Activated T-cell treated with anti-CD3 and anti-CD28 coated beads for 48 hours (primary cell): ENCODE measurements at places on chromosomes 5 and 9.

DNA sequence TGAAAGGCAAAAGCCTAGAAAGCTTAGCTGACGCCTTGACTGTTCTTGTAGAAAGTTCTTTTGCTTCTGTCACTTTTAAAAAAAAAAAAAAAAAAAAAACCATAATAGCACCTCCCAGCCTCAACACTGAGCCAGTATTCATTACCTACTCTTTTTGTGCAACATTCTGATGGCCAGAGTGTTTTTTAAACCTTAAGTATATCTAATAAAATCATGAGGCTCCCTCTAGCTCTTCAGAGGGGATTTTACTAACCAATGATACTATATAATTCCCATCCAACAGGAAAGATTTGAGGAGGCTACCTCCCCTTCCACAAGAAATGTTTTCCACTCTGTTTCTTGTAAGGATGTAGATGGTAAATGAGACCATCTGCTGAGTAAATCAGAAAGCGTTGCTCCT lies 3.9 kb downstream of the BNC2 start:
- no peak for DNase-seq

DNA sequence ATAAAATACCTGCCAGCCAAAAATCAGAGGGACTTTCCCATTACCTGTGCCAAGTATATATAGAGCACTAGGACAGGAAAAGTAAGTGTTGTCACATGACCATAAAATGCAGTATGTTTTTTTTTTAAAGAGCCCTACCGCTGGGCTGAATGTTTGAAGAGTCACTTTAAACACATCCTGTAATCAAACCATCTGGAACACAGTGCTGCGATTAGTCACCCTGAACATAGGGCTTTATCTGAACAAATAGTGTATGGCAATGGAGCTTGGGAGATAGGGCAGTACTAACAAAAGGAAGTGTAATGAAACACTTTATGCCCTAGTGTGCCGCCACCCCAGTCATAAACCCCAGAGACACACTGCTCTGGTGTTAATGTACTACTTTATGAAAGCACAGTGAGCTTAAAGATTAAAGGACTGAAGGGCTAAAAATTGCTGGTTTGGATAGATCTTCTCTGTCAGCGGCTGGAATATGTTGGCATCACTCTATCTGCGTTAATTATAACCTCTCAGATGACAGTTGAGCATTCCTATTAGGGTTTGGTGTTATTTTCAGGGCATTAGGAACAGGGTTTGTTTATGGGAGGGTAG lies 90.4 kb downstream of the ZNF608 start:
- no peak for DNase-seq

DNA sequence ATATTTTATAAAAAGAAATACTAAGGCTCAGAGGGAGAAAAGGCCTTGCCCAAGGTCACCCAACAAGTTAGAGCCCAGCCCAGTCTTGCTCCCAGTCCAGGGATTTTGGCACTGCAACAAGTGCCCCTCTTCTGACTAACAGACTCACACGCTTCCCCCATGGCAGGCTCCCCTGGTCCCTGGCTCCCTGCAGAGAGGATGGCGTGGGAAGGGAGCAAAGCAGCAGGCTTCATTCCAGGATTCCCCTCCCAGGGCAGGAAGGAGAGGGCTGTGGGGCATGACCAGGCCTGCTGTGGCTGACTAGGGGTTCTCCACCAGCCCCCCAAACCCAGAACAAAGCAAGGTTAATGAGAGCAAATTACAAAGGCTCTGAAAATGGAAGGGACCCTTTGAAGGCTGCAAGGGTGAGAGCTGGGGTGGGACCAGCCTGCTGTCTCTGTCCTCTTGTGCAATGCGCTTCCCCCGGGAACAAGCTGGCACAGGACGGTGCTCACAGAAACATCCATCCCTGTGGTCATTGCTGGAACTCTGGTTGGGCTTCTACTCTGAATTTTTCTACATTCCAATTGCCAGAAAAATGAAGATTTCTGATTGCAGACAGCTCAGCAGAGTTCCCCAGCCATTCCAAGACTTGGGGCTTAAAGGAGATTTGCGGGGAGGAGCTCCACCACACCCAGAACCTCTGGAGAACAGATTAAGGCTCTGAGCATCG lies 37.1 kb upstream of the FAT2 start:
- DNase-seq, result no peak

- DNase-seq, result no peak
Measured at GRCh38 chr5:80820685-80821084, 139.5 kb upstream of the RASGRF2 start.

- no peak for DNase-seq
Measured at GRCh38 chr5:354581-355378, 33.3 kb downstream of the AHRR start.

GRCh38 chr5:77847129-77847460 lies 71.0 kb upstream of the TBCA start:
- no peak for DNase-seq

DNA sequence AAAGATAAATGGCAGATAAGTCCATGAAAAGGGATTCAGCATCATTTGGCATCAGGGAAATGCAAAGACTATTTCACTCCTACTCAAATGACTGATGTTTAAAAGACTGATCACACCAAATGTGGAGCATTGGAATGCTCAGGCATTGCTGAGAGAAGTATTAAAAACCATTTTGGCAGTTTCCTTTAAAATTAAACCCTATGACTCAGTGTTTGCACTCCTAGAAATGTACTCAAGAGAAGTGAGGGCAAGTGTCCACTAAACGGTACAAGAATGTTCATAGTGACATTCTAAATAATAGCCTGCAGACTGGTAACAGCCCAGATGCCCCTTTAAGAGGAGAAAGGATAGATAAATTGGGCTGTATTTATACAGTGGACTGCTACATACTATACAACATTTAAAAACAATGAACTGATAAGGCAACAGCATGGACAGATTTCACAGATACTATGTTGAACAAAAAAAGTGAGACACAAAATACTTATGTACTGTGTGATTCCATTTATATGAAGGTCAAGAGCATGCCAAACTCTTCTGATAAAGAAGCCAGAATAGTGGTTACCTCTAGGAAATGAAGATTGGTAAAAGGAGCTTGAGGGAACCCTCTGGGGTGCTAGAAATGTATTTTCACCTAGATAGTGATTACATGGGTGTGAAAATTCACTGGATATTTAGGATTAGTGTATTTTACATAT lies 24.6 kb downstream of the APC start:
- no peak for DNase-seq

DNA sequence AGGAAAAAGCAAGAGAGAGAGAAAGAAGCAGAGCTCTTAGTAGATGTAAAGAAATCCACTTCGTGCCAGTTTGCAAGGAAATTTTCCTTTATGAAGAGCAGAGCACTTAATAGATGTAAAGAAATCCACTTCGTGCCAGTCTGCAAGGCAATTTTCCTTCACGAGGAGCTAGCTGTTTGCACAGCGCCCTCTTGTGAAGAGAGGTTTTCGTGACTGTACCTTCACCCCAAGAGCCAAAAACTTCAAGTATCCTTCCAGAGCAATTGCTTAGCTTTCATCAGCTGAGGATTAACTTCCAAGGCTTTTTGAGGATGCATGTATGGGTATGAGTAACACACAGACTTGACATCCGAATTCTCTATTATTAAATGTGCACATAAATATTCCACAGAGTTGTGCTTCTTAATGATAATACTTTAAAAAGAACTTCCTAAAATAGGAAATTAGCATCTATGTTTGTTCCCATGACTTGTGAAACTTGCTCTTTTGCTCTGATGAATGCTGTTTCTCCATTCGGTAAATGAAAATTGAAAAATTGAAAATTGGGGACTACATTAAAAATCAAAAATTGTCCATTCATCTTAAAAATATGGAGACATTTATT lies 525.6 kb downstream of the PDE4D start:
- DNase-seq, result peak; percentile 12

DNA sequence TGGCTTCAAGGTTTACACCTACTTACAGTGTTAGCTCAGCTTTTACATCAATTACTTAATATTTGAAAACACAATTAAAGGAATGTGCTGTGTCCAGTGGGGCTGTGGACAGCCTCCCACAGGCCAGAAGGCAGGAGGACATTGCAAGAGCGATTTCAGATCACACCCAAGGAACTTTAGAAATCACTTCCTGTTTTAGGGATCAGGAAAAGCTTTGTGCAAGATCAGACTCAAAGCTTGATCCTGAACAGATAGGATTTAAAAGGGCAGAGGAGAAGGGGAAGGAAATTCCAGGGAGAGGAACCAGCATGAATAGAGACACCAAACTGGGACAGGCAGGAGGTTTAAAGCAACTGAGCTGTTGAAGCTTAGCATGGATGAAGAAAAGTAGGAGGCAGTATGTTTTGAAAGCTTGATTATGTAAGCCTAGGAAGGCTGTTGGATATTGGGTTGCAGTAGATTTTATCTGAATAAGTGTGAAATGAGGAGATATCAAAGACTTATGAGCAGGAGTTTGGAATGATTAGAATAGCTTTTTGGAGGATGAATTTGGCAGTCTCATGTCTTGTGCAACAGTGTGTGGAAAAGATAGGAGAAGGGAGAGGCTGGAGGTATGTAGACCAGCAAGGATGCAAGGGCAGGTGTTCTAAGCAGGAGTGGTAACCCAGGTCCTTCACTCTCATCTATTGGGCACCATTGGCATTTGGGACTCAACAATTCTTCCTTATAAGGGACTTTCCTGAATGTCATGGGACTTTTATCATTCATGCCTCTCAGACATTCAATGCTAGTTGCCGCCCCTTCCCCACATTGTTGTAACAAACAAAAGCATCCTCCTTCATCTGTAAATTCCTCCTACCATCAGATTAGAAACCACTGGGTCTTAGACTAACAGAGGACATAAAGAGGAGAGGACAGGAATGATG lies 123.5 kb downstream of the TARS1 start:
- no peak for DNase-seq

DNA sequence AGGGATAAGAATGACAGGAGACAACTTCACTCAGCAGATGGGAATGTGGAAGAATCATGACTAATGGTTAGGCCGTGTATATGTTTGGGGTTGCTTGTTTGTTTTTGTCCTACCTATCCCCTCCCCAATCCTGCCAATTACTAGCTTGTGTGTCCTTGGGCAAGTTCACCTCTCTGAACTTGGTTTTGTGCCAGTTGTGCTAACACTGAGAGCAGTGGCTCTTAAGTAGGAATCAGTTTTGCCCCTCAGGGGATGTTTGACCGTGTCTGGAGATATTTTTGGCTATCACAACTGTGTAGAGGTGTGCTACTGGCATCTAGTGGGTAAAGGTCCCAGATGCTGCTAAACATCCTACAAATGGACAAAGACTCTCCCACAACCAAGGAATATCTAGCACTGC lies 287.0 kb downstream of the DMRT2 start:
- no peak for DNase-seq

DNA sequence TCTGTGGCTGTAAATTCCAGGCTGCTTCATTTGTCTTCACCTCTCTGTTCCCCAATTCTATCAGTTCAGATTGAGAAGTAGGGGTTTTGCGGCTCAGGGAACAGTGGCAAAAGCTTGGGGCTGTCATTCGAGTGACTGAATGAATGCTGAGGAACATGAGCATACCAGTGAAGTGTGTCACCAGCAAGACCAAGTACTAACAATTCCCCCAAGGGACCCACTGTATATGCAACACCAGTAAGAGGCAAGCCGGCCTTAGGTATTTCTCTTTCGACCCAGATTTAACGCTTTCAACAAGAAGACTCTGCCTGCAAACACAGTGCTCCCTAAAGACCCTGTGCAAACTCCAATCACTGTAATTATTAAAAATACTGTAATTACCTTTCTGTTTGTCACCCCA lies 25.8 kb downstream of the KLHL3 start:
- DNase-seq, result no peak

GRCh38 chr9:132167192-132167591 lies 5.3 kb downstream of the NTNG2 start:
- no peak for DNase-seq

DNA sequence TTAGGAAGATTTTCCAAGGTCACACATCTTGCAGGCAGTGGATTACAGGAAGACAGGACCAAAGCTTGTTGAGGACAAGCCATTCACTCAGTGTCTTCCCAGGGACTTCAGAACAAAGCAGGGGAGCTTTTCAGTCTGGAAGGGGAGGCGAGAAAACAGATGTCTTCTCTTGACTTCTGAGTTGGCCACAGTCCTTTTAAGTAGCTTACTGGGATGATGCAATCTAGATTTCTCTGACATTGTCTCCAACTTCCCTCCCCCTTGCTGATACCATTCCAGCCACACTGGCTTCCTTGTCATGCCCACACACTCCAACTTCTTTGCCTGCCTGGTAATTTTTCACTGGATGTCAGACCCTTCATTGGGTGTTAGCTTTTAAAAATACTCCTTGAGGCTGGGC lies 174.2 kb upstream of the TBC1D2 start:
- no peak for DNase-seq

GRCh38 chr5:109247986-109248385 lies 161.8 kb downstream of the PJA2 start:
- no peak for DNase-seq

GRCh38 chr5:41346609-41347008 lies 133.3 kb upstream of the C6 start:
- DNase-seq, result no peak

GRCh38 chr5:175088963-175089362 lies 355.0 kb downstream of the DRD1 start:
- no peak for DNase-seq

- DNase-seq, result no peak
Measured at GRCh38 chr5:158139161-158139560, 280.2 kb upstream of the CLINT1 start.

GRCh38 chr9:32456564-32456963 lies 69.4 kb downstream of the RIGI start:
- no peak for DNase-seq

- no peak for DNase-seq
Measured at GRCh38 chr5:167940911-167941310, 350.5 kb upstream of the WWC1 start.

DNA sequence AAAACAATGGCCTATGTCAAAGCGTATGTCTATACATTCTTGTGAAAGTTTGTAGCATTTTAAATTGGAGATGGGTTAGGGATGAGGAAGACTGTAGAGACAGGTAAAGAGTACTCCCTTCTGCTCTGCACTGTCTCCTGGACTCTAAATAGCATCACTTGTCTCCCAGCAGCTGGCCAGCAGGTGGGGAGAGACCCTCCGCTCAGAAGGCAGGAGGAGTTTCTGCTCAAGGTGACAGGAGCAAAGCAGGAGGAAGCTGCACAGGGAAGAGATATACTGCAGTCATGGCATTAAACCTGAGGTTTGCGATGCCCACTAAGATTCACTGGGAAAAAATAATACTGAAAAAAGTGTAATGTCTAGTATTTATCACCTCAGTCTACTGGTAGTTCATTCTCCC lies 10.7 kb upstream of the ASTN2 start:
- no peak for DNase-seq

- DNase-seq, result no peak
Measured at GRCh38 chr5:115770466-115770865, 46.0 kb downstream of the CDO1 start.

GRCh38 chr9:108994695-108995094 lies 18.6 kb downstream of the CTNNAL1 start:
- no peak for DNase-seq

- DNase-seq, result no peak
Measured at GRCh38 chr9:25948182-25948581, 269.9 kb upstream of the TUSC1 start.

DNA sequence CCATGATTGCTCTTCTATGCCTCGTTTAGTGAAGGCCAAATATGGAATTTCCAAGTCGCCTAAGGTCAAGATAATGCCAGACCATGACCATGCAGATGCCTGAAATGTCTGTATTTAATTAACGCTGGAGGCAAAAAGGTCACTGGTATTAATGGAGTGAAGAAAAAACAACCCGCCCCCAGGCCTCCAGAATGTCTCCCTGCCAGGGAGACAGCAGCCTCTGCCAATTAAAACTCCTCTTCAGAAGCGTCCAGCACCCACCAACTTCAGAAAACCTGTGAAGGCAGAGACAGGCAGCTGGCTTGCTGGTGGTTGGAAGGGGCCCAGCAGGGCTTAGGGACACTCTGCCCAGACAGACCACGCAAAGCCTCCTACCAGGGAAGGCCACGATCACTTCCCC lies 94.4 kb downstream of the VAV2 start:
- no peak for DNase-seq
